IMR-90 (cell line): ENCODE measurements at places on chromosomes 3 and 15.

GRCh38 chr3:27714146-27714526, 8.0 kb downstream of the EOMES start:
- DNase-seq = no peak

- DNase-seq = no peak
Observed at GRCh38 chr3:125960066-125960424, 8.9 kb upstream of the ROPN1B start.

DNA sequence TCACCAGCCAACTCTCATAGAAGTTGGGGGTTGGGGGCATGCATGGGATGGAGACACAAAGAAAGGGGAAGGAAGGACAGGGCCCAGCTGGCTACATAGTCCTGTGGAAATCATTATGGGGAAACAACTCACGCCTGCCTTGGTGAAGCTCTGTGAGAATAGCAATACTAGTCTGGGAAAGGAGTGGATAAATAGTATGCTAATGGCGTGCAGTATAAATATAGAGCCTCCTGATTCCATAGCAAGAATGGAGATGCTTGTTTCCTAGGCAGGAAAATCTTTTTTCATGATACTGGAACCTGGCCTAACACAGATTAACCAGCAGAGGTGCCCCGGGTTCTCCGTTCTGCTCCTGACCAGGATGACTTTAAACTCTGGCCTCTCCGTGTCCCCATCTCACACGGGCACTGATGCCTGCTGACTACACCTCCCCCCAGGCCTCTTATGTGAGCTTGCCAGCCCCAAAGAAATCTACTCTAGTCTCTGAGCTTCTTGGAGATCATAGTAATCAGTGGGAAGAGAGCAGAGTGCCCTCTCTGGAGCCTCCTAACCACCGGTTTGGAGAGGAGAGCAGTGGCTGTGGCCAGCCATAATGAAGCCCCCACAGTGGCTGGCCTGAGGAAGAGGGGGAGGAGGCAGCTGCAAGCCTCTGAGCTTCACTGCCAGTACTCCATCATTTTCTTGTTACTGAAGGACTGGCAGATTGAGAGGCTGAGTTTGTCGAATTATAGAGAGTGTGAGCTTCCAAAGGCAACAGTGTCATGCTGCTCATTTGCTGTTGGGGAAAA, 355.0 kb upstream of the SEMA6D start:
- DNase-seq = no peak

DNA sequence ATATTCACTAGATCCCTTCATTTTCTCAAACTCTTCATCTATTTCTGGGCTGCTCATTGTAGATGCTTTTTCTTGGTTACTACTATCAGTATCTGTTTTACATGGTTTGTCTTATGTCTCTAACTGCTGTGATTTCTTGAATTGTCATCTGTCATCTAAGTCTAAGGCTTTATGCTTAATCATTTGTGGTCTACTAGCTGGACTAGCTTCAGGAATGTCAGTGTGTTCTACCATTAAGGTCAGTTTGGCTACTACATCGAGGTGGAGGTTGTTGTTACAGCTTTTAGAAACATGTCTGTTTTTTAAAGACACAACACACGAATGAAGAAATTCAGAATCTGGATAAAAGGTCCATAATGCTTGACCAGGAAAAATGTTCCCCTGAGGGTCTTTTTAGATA, 82.2 kb downstream of the ABI3BP start:
- DNase-seq = no peak

- no peak for DNase-seq
Observed at GRCh38 chr3:116306720-116307119, 138.6 kb downstream of the LSAMP start.

DNA sequence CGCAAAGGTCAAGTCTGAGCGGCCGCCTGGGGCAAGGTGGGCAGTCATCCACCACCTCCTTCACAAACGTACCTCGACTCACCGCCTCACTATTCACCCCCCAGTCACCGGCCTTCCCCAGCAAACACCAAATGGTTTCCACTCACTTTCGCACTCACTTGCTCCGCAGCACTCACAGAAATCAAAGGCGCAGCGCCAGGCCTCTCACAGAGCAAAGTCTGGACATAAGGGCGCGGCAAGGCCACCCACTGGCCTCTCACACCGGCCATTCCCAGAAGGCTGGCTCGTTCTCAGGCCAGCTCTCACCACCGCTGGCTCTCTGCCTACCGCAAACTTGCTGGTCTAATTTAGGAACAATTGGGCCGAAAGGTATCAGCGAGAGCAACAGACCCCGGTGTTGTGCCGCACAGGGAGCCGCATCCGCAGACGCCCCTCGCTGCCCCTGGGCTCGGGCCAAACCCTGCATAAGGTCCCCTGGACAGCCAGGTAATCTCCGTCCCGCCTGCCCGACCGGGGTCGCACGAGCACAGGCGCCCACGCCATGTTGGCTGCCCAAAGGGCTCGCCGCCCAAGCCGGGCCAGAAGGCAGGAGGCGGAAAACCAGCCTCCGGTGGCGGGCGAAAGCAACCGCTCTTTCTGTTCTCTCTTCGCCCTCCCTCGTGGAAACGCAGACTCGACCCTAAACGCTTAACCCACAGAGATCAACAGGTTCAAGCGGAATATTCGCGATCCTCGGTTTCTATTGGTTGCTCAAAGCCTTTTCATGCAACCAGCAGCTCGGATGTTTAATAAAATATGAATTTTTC, 2.9 kb downstream of the SHOX2 start:
- DNase-seq = no peak

DNA sequence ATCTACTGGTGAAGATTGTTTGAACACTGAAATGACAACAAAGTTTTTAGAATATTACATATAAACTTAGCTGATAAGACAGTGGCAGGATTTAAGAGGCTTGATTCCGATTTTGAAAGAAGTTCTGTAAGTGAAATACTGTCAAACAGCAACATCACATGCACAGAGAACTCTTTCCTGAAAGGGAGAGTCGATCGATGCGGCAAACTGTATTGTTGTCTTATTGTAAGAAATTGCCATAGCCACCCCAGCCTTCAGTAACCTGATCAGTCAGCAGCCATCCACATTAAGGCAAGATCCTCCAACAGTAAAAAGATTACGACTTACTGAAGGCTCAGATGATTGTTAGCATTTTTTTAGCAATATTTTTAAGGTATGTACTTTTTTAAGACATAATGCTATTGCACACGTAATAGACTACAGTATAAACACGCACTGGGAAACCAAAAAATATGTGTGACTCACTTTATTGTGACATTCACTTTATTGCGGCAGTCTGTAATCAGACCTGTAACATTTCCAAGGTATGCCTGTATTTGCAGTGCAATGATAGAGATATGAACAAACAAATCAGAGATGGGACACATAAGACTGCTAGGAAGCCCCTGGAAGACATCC, 225.6 kb upstream of the UBE2E1 start:
- DNase-seq = peak; percentile 87

DNA sequence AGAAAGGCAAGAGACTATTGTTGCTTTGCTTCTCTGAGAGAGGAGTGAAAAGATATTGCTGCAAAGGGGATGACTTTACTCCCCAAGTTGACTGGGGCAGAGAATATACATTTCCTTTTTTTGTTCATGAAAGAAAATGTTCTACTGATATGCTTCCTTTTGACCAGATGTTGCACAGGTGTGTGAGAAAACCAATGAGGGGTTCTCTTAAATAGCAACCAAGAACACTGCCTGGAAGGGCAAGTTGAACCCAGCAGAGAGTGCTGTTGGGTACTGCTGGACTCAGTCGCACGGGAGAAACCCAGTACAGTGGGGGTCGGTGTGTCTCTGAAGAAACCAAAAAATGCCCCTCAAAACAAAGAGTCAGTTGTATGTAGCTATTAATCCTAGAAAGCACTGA, 101.2 kb downstream of the CHST2 start:
- no peak for DNase-seq

GRCh38 chr3:177333533-177334520, 136.5 kb upstream of the TBL1XR1 start:
- no peak for DNase-seq

GRCh38 chr3:11464356-11464755, 179.4 kb downstream of the VGLL4 start:
- DNase-seq = no peak

- DNase-seq = no peak
Observed at GRCh38 chr3:25597535-25598101, 67.1 kb downstream of the TOP2B start.

- no peak for DNase-seq
Observed at GRCh38 chr3:46672349-46672695, 21.2 kb downstream of the ALS2CL start.

DNA sequence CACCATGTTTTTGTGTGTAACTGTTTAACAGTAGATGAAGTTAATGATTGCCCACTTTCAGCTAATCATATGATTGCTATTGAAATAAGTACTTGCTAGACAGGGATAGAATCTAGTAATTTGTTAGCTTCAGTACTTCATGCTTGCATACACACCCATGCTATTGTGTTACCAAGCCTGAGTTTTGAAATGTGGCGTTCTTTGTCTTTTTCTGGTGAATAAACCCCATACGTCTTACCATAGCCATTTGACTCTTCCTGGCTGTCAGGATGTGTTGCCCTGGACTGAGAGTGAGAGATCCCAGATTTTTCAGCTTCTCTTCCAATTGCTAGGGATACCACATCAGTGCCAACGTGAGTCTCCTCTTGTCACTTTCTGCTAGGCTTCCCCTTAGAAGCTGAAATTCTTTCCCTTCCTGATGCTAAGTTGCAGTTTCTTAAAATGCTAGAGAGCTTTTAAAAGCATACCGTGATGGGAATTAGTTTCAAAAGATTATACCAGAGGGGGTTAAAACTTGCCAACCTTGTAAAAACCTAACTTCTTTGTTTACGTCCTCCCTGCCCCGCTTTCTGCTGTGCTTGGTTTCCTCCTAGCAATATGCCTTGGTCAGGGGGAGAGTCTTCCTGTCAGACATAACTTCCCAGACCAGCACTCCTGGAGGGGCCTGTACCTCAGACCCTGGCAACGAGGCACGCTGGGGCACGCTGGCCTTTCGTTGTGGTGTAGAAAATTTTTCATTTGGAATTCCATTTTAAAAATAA, 62.9 kb upstream of the ULK4 start:
- DNase-seq = no peak

DNA sequence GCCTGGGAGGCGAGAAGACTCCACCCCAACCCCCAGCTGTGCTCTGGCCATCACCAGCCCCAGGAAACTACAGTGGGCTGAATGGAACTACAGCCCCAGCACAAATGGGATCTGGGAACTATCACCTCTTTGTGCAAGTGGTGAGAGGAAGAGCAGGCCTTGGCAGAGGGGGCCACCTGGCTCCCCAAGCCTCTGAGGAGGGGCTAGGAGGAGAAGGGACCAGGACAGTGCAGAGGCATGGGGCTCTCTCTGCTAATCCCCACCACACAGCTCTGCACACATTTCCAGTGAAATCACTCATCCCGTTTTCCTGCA, 31.6 kb downstream of the KY start:
- DNase-seq = no peak

DNA sequence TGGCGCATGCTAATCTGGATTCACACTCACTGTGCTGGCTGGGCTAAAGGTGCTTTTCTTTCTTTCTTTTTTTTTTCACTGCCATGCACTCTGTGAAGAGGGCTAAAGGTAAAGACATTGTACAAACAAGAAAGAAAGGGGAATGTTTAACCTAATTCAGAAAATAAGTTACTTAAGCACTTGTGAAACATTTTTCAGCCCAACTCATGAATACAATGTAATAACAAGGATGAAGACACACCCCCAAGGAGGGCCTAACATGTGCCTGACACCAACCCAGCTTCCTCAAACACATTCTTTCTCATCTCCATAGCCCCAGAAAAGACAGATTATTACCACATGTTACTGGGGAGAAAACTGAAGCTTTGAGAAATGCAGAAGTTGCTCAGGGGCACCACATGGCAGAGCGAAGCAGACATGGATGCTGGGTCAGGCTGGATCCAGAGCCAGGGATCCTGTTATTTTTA, 5.7 kb downstream of the STIMATE start:
- peak; percentile 64 for DNase-seq

GRCh38 chr3:13513051-13513912, 33.2 kb downstream of the HDAC11 start:
- peak; percentile 17 for DNase-seq

DNA sequence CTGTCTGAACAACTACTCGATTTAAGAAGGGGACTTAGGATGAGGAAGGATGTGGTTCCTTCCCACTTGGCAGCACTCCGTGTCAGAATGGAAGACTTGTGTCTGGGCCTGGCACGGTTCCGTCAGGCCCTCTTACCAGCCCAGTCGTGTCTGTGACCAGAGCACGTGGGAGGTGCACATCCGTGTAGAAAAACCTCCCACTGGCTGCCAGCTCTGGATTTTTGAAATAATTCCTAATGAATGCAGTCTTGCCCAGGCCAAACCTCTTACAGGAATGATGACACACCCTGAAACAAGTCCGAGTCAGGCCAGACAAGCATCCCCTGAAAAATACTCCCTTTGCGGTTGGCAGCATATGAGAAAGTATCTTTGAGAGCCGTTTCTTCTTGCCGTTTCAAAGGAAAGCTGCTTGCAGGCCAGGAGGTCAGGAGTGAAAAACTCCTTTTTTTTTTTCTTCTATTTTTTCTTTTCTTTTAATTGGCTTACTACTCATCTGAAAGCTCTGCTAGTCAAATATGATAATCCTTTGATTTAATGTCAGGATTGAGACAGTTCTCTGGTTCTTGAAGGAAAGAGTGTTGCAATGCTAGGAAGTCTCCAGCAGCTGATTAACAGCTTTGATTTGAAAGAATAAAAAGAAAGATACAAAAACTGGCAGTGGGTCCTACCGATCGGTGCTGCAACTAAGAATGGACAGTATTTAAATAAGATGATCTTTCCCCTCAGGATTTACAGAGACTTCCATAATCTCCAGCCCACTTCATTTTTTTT, 19.8 kb downstream of the IL1RAP start:
- peak; percentile 93 for DNase-seq

- peak; percentile 44 for DNase-seq
Observed at GRCh38 chr3:29185706-29186105, 95.2 kb upstream of the RBMS3 start.

DNA sequence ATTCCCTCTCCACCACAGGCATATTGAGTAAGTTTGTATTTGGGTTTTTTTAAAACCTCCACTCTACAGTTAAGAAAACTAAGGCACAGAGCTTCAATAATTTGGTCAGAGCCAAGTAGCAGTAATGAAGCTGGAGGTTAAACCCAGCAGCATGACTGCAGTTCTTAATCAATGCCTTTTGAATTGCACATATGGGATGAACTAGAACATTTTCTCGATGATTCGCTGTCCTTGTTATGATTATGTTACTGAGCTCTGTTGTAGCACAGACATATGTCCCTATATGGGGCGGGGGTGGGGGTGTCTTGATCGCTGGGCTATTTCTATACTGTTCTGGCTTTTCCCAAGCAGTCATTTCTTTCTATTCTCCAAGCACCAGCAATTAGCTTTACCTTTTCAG, 1.6 kb upstream of the CCR5 start:
- DNase-seq = no peak
